ENCODE measurements at places on chromosomes 7 and 10. TPM values are rescaled to one million over a fixed set of nuclear protein-coding genes. Genes with fewer than 3 reads are reported as not detected.

Gene CADPS2
- polyA plus RNA-seq, result 18.9 TPM

- no peak for DNase-seq
- H3K36me3 ChIP-seq, result no peaks in the 10 kb centered on the region
- no peak overlapping the region for H3K27ac ChIP-seq
- no peaks in the 10 kb centered on the region for H3K4me1 ChIP-seq
Observed at GRCh38 chr10:52332815-52333214, 18.7 kb downstream of the DKK1 start.

DNA sequence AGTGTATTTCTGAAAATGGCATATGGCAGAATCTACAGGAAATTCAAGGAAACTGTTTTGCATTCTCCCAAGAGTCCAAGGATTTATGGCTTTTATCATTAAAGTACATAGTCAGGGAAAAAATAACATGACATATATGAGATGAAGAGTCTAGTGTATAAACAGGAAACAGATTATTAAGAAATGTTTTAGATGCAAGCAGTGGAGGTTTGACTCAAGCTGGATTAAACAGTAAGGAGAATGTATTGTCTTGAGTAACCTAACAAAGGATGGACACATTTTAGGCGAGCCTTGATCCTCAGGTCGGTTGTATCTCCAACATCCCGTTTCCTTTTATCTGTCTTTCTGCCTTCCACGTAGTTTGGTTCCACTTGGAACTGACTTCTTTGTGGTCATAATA lies 17.9 kb downstream of the OR6B1 start:
- H3K4me1 ChIP-seq, result no peaks in the 10 kb centered on the region
- no peaks in the 10 kb centered on the region for H3K27me3 ChIP-seq
- DNase-seq, result no peak
- no peak overlapping the region for H3K4me3 ChIP-seq
- no peak overlapping the region for H3K27ac ChIP-seq
- H3K36me3 ChIP-seq, result no peaks in the 10 kb centered on the region

DNA sequence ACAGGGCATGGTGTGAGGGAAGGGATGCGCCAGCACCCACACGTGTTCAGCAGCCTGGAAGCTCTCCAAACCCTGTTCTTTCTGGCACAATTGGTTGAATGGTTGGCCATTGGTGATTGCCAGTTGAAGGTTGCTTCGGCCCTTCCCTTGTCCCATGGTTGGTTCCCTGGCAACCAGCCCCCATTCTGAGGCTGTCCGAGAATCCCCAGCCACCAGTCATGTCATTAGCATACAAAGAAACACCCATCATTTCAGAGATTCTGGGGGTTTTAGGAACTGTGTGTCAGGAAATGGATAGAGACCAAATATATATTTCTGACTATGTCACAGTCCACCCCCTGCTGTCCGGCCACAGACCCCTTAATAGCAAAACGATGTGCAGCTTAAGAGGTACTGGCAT lies 21.8 kb downstream of the FKBP6 start:
- no peaks in the 10 kb centered on the region for H3K4me1 ChIP-seq
- no peak for DNase-seq
- H3K36me3 ChIP-seq, result no peaks in the 10 kb centered on the region
- no peak overlapping the region for H3K27ac ChIP-seq
- H3K4me3 ChIP-seq, result no peak overlapping the region
- no peaks in the 10 kb centered on the region for H3K27me3 ChIP-seq

GRCh38 chr7:80450621-80451308 lies 61.1 kb downstream of the GNAT3 start:
- no peak for DNase-seq
- H3K27me3 ChIP-seq, result no peaks in the 10 kb centered on the region
- H3K4me1 ChIP-seq, result no peaks in the 10 kb centered on the region
- H3K27ac ChIP-seq, result no peak overlapping the region
- no peaks in the 10 kb centered on the region for H3K36me3 ChIP-seq

Gene GPR15LG
- 0.11 TPM for polyA plus RNA-seq

- no peaks in the 10 kb centered on the region for H3K27me3 ChIP-seq
- H3K36me3 ChIP-seq, result no peaks in the 10 kb centered on the region
- no peak overlapping the region for H3K27ac ChIP-seq
- H3K4me3 ChIP-seq, result no peak overlapping the region
- H3K4me1 ChIP-seq, result no peaks in the 10 kb centered on the region
Observed at GRCh38 chr10:13567030-13567429, 19.7 kb upstream of the PRPF18 start.

Gene TES
- polyA plus RNA-seq, result 66.9 TPM

Gene FOXI2
- 0.30 TPM for polyA plus RNA-seq

GRCh38 chr7:1861799-1862458 lies 191.9 kb downstream of the ELFN1 start:
- H3K4me1 ChIP-seq, result no peaks in the 10 kb centered on the region
- no peak overlapping the region for H3K27ac ChIP-seq
- H3K36me3 ChIP-seq, result no peaks in the 10 kb centered on the region
- DNase-seq, result no peak
- H3K4me3 ChIP-seq, result no peak overlapping the region
- H3K27me3 ChIP-seq, result no peaks in the 10 kb centered on the region

DNA sequence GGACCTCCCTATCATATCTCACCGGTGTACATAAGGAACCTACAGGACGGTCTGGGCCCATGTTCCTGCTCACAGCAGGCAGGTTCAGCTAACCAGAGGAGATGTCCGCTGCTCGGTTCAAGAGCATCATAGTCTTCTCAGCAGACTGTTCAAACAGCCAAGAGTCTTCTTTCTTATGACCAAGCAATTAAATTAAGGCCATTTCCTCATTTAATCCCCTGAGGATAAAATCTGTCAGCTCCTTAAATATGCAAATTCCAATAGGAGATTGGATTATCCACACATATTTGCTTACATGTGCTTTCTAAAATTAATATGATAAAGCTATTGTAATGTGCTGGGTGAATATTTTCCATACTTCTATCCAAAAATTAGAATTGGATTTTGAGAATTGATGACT lies 59.7 kb downstream of the LMBR1 start:
- DNase-seq, result no peak
- no peaks in the 10 kb centered on the region for H3K27me3 ChIP-seq
- no peak overlapping the region for H3K27ac ChIP-seq
- H3K4me3 ChIP-seq, result no peak overlapping the region
- H3K4me1 ChIP-seq, result no peaks in the 10 kb centered on the region

DNA sequence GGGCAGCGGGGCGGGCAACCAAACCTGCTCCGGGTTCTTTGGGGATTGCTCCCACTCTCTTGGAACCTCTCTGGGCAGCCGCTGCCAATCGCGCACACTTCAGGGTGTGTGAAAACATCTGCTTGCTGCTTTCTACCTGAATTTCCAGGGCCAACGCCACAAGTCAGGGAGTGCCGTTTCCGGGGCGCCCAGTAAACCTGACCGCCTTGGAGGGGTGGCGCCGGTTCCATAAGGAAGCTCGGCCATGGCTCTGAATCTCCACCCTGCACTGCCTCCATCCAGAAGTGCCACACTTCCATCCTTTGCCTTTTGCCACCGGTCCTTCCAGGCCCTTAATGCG lies 679 bp upstream of the AFAP1L2 start:
- H3K4me3 ChIP-seq, result no peak overlapping the region
- DNase-seq, result no peak
- peaks cover 10% of the 10 kb centered on the region for H3K27me3 ChIP-seq
- peaks cover 4% of the 10 kb centered on the region for H3K4me1 ChIP-seq
- H3K36me3 ChIP-seq, result no peaks in the 10 kb centered on the region

GRCh38 chr7:134366481-134366880 lies 49.8 kb upstream of the SLC35B4 start:
- H3K36me3 ChIP-seq, result no peaks in the 10 kb centered on the region
- H3K4me3 ChIP-seq, result no peak overlapping the region
- H3K4me1 ChIP-seq, result peaks cover 3% of the 10 kb centered on the region

DNA sequence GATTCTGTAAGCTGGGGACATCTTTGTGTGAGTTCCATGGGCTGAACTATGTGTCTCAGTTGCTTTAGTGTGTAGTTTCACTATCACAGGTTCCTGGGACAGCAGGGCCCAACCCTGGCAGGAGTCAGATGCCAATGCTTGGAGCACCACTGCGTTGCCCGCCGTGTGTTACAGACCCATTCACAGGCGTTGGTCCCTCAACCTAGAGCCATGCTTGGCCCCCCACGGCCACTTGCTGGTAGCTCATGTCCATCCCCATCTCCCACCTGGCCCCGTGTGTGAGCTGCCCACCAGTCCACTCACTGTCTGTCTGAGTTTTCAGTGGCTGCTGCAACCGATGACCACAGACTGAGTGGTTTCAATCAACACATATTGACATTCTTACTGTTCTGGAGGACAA lies 546.9 kb downstream of the TCERG1L start:
- H3K27ac ChIP-seq, result no peak overlapping the region
- no peaks in the 10 kb centered on the region for H3K36me3 ChIP-seq
- H3K4me3 ChIP-seq, result no peak overlapping the region
- no peaks in the 10 kb centered on the region for H3K27me3 ChIP-seq
- no peak for DNase-seq
- no peaks in the 10 kb centered on the region for H3K4me1 ChIP-seq

- no peaks in the 10 kb centered on the region for H3K36me3 ChIP-seq
- no peak for DNase-seq
- no peak overlapping the region for H3K27ac ChIP-seq
Observed at GRCh38 chr10:22531441-22531840, 182.9 kb downstream of the PIP4K2A start.

Gene GDF2
- polyA plus RNA-seq, result not detected
